ENCODE measurements at places on chromosomes 2 and 18.
A peak's percentile ranks its signal among the peaks of the same experiment; 100 is the strongest.

DNA sequence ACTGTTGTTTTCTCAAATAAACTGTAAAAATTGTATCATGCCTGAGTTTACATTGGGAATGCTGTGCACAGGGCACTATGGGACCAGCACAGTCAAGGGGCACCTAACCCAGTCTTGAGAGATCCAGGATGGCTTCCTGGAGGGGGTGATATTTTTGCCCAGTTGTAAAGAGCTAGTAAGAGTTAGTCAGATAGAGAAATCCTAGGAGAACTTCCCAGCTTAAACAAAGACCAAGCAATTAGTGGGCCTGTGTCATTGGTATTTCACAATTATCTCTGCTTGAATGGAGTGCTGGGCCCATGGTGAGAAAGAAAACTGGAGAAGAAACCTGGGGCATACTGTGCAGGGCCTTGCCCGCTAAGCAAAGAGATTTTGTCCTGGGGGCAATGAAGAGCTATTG is 12.2 kb downstream of the XDH start:
- DNase-seq, result no peak

- no peak for DNase-seq
Measured at GRCh38 chr2:23073671-23074070, 311.3 kb upstream of the KLHL29 start.

GRCh38 chr18:73235491-73235890 is 367.7 kb upstream of the NETO1 start:
- peak; percentile 88 for DNase-seq

DNA sequence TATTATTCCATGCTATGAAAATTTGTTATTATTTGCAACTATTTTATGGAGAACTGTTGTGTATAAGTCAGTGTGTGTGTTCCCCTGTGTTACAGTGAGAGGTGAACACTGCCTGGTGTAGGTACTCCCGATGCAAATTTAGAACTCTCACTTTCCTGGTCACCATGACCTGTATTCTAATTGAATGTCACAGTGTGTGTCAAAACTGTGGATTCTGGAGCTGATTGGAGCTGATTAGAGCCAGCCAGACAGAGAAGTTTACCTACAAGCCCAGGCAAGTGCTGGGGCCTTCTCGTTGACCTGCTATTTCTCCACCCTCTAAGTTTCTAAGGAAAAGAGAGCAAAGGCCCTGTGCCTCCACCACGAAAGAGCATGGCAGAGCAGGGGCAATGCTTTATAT is 216.0 kb downstream of the NYAP2 start:
- DNase-seq, result no peak

DNA sequence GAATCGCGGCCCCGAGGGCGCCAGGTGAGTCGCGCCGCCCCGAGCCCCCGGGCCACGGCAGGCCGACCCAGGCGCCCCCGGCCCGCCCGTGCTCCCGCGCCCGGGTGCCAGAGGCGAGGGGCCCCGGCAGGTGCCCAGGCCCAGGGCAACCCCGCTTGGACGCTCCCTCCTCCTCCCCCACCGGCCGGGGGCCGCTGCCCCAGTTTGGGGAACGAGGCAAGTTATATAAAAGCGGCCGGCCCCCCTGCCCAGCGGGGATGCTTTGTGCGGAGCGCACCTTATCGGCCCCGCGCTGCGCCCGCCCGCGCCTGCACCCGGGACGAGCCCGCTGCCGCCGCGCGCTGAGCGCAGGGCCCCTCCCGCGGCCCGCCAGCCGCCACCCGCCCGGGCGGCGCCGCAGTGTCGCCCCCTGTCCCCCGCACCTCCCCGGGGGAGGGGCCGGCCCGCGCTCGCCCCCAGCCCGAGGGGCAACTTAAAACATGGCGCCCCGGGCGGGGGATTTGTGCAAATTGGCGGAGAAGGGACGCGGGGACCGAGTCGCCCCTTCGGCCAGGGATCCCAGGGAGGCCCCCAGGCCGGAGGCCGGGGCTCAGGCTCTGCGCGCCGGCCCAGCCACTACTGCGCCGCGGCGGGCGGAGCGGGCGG is 639 bp downstream of the EPB41L3 start:
- no peak for DNase-seq

Measured in skeletal muscle cell (primary cell).